ENCODE measurements at places on chromosomes 4 and X.

DNA sequence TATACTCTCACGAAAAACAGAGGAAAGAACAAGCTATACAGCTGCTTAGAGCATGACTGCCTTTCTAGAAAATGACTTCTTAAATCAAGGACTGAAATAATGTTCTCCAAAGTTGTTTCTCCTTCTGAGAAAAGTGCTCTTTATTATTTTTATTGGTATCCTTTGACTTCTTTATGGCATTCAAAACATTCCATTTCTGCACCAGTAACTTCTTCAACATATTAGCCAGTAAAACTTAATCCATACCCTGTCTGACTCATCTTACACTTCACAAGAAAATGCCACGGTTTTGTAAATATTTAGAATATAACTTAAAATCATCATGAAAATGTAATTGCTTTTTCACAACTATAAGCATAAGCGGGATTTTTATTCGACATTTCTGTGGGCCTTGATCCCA is 180.4 kb downstream of the NR3C2 start:
- DNase-seq = no peak

DNA sequence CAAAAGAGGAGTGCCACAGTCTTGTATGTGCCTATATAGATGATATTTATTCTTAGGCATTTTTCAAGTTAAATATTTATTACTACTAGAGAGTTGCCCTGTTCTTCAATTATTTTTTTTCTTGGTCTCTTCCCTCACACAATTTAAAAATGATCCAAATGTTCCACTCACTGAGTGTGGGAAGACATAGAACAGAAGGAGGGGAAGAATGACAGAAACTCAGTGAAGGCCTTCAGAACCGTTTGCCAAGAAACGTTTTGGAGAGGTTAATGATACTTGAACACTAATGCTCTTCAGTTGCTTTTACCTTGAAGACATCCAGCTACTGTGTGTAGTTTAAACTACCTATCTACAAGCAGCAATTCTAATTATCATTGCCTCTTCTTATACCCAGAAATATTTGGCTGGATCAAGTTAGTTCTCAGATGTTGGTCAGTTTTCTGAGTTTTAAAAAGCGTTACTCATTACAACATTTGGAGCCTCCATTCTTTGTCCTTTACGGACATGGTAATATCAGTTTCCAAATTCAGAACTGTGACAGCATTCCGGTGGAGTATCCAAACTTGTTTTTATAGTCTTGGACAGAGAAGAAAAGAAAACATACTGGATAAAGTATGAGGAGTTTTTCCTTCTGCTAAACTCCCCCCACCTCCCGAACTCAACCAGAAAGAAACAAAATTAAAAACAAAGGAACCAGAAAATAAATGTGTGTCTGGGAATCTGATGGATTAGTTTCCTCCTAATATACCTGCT is 389.7 kb downstream of the SPRY1 start:
- no peak for DNase-seq

DNA sequence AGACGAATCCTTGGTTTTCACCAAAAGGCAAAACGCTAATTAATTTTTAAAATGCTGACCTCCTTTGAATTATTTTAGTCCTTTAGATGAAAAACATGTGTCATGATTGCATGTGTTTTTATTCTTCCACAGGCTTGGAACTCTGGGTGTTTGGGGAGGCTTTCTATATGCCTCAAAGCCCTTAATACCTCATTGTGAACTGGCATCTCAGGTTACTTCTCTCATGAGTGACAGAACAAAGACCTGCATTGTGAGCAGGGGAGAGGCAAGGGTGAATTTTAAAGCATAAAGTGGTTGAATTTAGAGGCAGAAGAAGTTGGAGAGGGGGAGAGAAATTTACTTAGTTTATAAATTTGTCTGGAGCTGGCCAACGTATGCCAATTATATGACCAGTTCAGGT is 119.5 kb downstream of the ARSF start:
- DNase-seq = no peak

DNA sequence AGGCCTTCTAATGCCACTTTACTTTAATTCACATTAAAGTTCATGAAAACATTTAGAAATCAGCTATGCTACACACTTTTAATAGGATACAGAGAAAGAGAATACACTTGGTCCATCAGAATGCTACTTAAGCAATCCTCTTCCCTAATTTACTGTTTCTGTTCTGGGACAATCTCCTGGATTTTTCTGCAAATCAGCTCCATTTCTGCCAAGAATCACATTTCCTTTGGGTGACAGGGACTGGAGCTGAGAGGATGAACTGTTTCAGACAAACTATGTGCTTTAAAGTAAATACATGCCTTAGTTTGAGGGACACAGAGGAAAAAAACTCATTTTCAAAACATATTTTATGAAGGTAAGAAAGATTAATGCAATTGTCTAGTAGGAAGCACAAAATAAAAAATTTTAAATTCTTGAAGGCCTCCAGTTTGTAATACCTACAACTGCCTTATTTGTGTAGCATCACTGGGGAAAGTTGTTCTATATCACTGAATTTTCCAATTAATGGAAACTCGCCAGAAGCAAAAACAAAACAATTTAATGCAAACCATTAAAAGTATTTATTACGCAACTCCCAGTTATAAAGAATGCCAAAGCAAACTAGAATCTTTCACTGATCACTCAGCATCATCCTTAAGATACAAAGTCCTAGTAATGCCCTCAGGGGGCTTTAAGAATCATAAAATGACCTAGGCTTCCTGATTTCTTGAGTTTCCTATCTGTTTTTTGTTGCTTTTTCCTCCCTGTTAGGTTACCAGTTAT is 36.3 kb downstream of the BCLAF3 start:
- no peak for DNase-seq

GRCh38 chrX:49101629-49101984 is 21.9 kb upstream of the WDR45 start:
- no peak for DNase-seq

- DNase-seq = no peak
These were observed 101.1 kb downstream of the AREG start for GRCh38 chr4:74546057-74546456.

- no peak for DNase-seq
These were observed 3.1 kb upstream of the DHRSX start for GRCh38 chrX:2503591-2504500.

- DNase-seq = no peak
These were observed 40.8 kb downstream of the ZNF518B start for GRCh38 chr4:10416441-10416840.

DNA sequence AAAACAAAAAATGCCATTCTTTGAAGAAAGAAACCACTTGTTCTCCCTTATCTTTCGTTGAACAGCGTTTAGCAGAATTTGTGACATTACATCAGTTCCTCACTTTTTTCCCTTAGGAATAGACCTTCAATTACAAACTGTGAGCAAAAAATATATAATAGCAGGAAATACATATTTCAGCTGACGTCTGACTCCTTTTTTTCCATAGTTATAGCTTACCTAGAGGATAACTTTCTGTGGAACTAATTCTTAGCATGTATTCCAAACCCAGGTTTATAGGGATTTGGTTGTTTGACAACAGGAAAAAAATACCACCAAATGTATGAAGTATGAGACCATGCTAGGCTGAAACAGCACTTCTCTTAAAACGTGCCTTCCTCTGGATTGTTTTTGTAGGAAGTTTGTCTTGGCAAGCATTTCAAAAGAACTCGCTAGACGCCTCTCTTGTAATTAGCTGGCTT is 2.0 kb upstream of the LIMCH1 start:
- DNase-seq = no peak

- DNase-seq = no peak
These were observed 55.2 kb upstream of the NLGN4X start for GRCh38 chrX:6283826-6284225.

DNA sequence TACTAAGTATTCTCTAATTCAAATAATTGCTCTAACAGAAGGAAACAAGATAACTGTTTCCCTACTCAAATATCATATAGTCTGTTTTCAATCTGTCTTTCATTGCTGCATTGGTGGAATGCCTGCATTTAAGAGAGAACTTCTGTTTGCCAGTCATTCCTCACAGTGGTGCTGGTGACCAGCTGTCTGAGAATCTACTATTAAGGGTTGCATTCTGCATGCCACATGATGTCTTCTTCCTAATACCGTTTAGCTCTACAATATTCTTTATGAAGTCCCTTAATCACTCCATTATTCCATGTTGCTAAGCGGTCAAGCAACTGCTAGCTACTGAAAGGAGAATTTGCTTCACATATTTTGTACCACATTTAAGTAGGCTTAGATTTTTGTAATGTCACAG is 167.1 kb upstream of the CENPE start:
- no peak for DNase-seq

- DNase-seq = no peak
These were observed 303.7 kb downstream of the CAMK2D start for GRCh38 chr4:113457886-113458285.

Measured in stimulated activated CD8-positive, alpha-beta memory T cell treated with anti-CD3 and anti-CD28 coated beads, Interleukin-12 subunit alpha, Interleukin-12 subunit beta, amount 100 ng/mL, for 4 hours (primary cell).